ENCODE measurements at places on chromosomes 1 and 21.
A peak's percentile ranks its signal among the peaks of the same experiment; 100 is the strongest.

GRCh38 chr1:197982256-197982655, 65.1 kb downstream of the LHX9 start:
- DNase-seq, result no peak

- DNase-seq, result no peak
These were observed 4.6 kb downstream of the BLACAT1 start for GRCh38 chr1:205451202-205451601.

GRCh38 chr1:243179720-243180119, 75.4 kb downstream of the CEP170 start:
- no peak for DNase-seq

- DNase-seq, result peak; percentile 95
These were observed 5.7 kb upstream of the PPP1R15B start for GRCh38 chr1:204417074-204417997.

DNA sequence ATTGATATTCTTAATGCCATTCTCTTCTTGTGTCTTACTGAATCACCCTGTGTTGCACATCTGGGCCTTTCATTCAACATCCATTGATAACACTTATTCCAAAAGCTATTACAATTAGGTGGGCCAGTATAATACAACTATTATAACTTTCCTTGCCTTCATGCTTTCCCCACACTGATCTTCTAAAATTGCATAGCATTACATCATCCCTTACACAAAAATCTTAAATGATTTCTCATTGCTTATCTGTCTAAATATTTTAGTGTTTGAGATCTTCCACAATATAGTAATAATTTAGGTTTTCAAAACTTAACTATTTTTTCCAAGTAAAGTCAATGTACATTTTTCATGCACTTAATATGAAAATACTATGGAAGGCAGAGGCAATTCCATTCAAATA, 1634.1 kb downstream of the PLA2G4A start:
- no peak for DNase-seq

DNA sequence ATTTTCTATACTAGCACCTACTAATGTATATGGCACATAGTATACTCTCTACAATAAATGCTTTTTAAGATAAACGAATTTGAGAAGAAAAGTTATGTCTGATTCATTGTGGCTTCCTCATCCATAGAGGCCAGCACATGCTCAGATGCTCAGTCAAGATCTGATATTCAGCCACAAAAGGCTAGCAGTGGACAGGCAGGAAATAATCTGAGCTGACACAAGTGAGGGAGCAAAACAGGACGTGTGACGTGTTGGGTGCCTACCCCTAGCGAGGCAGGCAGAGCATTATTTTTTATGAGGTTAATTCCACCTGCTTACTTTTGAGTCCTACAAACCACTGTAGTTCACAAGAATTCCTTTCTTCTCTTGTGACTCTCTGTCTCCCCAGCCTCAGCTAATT, 550.9 kb downstream of the SMYD3 start:
- DNase-seq, result no peak

- no peak for DNase-seq
These were observed 14.5 kb downstream of the PLEKHO1 start for GRCh38 chr1:150164224-150164623.

- DNase-seq, result peak; percentile 37
These were observed 304.1 kb upstream of the NR5A2 start for GRCh38 chr1:199723250-199723956.

- no peak for DNase-seq
These were observed 356.4 kb upstream of the PLXNA2 start for GRCh38 chr1:208600456-208601190.

DNA sequence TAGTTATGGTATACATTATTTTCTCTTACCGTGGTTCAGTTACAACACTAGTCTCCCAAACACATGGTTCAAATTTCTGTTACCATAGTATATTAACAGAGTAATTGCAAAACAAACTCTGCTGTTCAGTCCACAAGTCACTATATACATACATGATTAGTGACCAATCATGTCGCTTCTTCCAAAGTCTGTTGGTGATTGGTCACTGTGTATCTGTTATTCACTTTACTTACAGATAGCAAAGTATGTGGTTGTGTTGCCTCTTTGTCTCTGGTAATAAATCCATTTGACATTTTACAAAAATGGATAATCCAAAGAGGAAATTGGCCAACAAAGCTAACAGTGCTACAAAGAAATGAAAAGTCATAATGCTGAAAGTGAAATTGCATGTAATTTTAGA, 107.2 kb downstream of the RABGAP1L start:
- DNase-seq, result no peak

DNA sequence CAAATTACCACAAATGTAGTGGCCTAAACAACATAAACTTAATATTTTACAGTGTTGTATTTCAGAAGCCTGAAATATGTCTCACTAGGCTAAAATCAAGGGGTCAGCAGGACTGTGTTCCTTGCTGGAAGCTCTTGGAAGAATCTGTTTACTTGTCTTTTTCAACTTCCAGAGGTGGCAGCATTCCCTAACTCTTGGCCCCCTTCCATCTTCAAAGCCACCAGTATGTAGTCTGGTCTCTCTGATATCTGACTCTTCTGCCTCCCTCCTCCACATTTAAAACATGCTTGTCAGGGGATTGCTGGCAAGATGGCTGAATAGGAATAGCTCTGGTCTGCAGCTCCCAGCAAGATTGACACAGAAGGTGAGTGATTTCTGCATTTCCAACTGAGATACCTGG, 567.5 kb downstream of the PLA2G4A start:
- DNase-seq, result no peak

DNA sequence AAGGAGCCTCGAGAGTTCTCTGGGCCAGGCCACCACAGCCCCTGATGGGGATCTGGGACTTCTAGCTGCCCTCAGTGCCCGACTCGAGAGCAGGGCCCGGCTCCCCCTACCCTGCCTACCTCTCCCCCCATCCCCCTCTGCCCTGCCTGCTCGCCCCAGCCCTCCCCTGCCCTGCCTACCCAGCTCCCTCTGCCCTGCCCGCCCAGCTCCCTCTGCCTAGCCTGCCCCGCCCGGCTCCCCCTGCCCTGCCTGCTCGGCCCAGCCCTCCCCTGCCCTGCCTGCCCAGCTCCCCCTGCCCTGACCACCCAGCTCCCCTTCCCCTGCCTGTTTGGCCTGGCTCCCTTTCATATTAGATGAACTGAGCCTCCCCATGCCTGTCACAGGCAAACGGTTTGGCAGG, 117.4 kb upstream of the TMEM51 start:
- no peak for DNase-seq

Data from HCEC 1CT (cell line).